ENCODE measurements at places on chromosomes 12 and 14. TPM values are rescaled to one million over a fixed set of nuclear protein-coding genes. Genes with fewer than 3 reads are reported as not detected.

PLEKHD1 gene
- total RNA-seq = not detected

SYT1 gene
- 3.7 TPM for total RNA-seq

HELB gene
- 2.1 TPM for total RNA-seq

PEX5 gene
- total RNA-seq = 22.3 TPM

CLEC4D gene
- total RNA-seq = not detected

ADAM21 gene
- total RNA-seq = 0.69 TPM

IKZF4 gene
- 6.0 TPM for total RNA-seq

Data from HFFc6 (cell line).